ENCODE measurements at places on chromosomes 1 and 21.

- no peak for DNase-seq
These were observed 26.3 kb downstream of the RAB7B start for GRCh38 chr1:205976708-205977401.

DNA sequence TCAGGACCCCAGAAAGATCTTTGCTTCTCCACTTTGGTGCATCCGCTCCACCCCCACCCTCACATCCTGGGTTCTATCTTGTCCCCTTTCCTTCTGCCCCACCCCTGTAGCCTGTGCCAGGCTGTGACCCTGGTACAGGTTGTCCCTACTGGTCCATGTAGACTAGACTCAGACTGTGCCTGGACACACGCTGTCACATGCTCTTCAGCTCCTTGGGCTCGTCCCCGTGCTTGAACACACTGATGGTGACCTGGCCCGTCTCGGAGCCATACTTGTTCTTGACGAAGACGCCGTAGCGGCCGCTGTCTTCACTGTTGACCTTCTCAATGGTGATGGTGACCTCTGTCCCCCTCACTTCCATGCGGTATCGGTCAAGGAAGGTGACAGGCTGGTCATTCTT lies 54.8 kb downstream of the MYOM3 start:
- DNase-seq = no peak

DNA sequence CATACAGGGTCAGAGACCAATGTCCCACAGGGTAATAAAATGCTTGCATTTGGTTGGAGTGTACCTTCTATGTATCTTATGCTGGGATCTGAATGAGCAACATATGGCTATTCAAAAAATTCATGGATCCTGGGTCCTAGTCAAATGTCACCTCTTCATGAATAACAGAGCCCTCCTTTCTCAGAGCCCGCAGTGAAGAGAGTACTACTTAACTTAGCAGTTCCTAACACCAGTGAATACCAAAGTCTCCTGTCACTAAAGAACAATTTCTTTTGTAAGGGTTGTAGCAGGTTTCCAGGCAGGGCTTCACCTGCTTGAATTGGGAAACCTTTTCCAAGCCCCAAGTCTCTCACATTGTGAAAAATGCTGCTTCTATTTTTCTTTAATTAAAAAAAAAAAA lies 483.0 kb upstream of the DEPDC1 start:
- DNase-seq = no peak

DNA sequence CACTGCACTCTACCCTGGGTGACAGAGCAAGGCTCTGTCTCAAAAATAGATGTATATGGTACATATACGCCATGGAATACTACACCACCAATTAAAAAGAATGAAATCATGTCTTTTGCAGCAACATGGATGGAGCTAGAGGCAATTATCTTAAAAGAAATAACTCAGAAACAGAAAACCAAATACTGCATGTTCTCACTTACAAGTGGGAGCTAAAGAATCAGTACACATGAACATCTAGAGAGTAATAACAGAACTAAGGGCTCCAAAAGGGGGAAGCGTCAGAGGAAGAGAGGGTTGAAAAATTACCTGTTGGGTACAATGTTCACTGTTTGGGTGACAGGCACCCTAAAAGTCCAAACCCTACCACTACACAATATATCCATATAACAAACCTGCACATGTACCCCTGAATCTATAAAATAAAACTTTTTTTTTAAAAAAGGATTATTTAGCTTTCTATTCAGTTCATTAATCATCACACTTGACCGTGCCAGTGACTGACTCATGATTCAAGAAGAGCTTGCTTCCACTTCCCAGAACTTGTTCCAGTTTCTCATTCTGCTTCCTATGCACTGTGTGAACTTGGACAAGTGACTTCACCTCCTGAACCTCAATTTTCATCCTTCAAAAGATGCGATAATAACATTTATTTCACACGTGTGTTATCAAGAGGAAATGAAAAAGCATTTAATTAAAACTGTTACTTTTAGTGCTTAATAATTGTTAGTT lies 109.6 kb downstream of the PLPP3 start:
- no peak for DNase-seq

GRCh38 chr1:78691995-78692747 lies 42.5 kb downstream of the IFI44 start:
- DNase-seq = no peak
